Stimulated activated CD4-positive, alpha-beta T cell treated with anti-CD3 and anti-CD28 coated beads, Interleukin-4, amount 100 ng/mL, for 24 hours (primary cell): ENCODE measurements at places on chromosomes 5 and 9.
A peak's percentile ranks its signal among the peaks of the same experiment; 100 is the strongest.

DNA sequence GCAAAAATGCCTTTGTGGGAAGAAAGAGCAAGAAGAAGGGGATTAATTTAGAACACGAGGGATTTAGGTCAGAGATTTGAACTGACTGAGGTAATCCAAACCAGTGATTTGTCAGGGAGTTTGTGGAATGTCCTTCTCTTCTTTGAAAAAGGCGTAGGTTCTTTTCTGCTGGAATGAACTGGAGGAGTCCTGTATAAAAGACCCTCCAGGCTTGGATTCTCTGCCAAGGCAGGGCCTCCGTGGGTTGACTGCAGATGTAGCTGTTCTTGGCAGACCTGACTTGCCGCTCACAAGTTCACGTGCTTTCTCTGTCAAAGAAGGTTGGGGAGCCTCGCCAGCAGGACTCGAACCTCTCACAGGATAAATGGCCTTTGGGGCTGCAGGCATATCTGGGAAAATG, 62.8 kb upstream of the STC2 start:
- no peak for DNase-seq

GRCh38 chr5:164058621-164059020, 553.2 kb downstream of the MAT2B start:
- no peak for DNase-seq

DNA sequence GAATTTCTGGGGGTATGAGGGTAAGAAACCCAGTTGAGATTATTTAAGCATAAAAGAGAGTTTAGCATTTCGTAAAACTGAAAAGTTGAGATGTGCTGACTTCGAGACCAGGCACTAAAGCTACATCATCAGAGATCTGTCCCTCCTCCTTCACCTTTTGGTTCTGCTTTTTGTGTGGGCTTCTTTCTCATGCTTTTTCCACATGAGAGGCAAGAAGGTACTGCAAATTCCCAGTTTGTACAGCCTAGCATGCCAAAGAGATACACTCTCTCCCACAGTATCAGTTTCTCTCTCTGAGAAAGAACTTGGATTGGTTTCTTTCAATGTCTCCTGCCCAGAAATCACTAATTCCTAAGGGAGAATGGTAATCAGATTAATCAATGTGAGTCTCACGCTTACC, 584.7 kb downstream of the SEMA5A start:
- DNase-seq: no peak

GRCh38 chr5:5420251-5420650, 2.2 kb upstream of the ICE1 start:
- no peak for DNase-seq

GRCh38 chr5:170262061-170263045, 29.6 kb downstream of the C5orf58 start:
- DNase-seq: no peak

GRCh38 chr5:94522117-94522516, 96.3 kb downstream of the KIAA0825 start:
- no peak for DNase-seq

- no peak for DNase-seq
Observed at GRCh38 chr5:36681711-36682110, 75.3 kb downstream of the SLC1A3 start.

DNA sequence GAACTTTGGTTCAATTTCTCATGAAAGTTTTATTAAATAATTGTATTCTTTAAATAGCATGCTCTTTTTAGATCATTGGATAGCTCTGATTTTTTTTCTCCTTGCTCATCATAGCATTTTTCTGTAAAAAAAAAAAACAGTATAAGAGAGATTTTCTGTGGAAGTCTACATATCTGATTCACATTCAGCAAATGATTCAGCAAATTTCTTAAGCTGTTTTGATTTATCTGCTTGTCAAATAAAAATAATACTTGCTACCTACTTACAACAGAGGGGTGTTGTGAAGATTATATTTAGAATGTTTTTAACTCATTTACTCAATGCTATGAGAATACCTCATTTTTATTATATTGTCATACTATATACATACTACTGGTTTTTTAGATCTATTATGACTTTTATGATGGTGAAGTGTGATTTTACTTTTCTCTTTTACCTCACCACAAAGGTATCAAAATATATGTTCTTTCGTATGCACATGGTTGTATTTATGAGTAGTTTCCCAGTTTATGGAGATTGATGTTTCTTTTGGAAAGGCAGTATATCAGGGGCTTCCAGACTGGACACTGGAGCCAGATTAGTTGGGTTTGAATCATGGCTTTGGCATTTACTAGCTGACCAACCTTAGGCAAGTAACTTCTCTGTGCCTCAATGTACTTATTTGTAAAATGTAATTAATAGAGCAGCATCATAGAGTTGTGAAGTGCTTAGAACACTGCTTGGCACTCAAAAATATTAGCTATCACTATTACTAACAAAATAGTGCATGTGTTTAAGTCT, 25.5 kb downstream of the TNPO1 start:
- no peak for DNase-seq

GRCh38 chr9:132260846-132261245, 93.9 kb downstream of the SETX start:
- DNase-seq: no peak

- DNase-seq: no peak
Observed at GRCh38 chr9:104779946-104780535, 16.1 kb downstream of the NIPSNAP3B start.

- DNase-seq: peak; percentile 95
Observed at GRCh38 chr5:34915139-34915855, at the start of the genes BRIX1 and RAD1. TSS of gene BRIX1 (plus strand) at chr5:34915711. CDS start at chr5:34915739, 28 bp downstream. TSS of gene RAD1 (minus strand) at chr5:34915504. CDS start at chr5:34914892, 612 bp downstream.

DNA sequence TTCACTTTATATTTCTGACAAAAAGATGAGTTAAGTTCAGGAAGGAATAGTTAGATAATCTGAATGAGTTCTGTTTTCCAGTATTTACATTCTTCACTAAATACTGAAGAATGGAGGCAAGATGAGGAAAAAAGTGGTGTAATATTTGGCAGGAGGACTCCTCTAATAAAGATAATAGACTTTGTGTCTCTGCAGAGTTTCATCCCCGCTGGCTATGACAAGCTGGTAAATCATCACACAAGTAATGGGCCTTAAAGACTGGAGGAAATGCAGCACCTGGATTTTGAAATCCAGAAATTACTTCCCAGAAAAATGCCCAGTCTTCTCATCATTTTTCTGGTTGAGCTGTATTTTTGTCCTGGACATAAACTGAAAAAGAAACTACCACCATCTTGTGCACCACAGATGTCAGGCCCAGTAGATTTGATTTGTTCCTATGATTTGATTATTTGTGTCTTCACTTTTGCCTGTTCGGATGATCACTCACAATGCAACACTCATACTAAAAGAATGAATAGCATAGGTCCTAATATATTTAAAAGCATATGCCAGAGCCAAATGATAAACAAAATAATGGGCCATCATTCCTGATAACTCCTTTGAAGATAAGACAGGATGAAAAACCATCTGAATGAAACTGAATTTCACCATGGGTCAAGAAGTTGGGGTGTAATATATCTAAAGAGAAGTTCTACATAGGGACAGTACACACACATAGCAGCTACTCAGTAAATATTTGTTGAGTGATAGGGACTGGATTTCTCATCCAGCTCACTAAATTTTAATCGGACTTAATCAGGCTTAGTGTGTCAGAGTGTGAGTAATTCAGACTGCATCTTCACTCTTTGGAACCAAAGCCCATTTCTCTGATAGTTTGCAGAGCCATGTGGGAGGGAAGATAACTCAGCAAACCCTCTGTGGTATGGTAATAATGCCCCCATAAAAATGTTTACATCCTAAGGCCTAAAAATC, 200.5 kb downstream of the HINT1 start:
- no peak for DNase-seq

GRCh38 chr5:61408476-61409168, 76.6 kb downstream of the ZSWIM6 start:
- peak; percentile 98 for DNase-seq

- DNase-seq: no peak
Observed at GRCh38 chr5:138180183-138180782, 1.4 kb downstream of the KIF20A start.
